ENCODE measurements at places on chromosomes 2 and 18.

DNA sequence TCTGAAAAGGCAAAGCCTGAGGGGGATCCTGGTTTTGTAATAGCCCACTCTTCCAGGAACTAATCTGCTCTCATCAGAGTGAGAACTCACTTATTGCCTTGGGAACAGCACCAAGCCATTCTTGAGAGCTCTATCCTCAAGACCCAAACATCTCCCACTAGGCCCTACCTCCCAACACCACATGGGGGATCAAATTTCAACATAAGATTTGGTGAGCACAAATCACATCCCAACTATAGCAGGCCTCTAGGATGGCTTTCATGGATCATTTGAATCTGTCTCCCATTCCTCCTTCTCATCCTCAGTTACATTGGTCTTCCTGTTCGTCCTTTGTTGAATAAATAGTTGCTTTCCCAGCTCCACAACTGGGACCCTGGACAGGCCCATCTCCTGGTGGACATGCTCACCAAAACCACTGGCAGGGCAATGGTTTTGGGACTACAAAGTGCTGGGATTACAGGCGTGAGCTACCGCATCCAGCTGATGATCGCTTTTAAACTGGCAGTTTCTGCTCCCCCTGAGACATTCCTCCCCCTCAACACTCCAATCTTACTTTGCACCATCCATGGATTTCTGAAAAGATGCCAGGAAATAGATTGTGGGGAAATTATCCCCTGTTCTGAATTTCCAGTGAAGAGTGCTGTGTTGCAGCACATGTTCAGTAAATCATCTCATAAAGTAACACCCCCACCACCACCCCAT, 42.6 kb downstream of the MCFD2 start:
- no peak for DNase-seq

DNA sequence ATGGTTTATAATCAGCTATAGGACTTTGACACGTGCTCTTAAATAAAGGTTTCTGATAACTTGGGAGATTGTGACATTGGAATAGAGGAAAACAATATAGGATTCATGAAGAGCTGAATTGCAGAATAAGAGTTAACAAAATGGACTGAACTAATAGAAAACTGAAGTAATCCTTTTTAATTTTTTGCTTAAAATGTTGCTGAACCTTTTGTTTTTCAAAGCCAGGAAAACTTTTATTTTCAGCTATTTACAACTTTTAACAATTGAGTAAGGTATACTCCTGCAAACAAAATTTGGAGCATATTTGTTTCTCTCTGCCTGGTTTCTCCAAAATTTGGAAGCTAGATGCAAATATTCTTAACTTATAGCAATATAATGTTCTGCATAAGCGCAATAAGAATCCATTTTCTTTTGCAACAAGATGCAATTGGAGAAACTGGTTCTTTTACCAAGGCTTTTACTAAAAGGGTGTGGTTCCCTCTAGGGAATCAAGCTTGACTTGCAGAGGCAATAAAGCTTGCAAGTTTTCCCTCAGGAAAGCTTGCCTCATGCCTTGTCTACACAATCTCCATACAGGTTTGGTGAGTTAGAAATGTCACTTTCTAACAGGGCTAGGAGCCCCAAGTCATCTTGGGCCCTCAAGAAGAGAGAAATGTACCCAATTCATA, 10.3 kb upstream of the PDK1 start:
- no peak for DNase-seq

DNA sequence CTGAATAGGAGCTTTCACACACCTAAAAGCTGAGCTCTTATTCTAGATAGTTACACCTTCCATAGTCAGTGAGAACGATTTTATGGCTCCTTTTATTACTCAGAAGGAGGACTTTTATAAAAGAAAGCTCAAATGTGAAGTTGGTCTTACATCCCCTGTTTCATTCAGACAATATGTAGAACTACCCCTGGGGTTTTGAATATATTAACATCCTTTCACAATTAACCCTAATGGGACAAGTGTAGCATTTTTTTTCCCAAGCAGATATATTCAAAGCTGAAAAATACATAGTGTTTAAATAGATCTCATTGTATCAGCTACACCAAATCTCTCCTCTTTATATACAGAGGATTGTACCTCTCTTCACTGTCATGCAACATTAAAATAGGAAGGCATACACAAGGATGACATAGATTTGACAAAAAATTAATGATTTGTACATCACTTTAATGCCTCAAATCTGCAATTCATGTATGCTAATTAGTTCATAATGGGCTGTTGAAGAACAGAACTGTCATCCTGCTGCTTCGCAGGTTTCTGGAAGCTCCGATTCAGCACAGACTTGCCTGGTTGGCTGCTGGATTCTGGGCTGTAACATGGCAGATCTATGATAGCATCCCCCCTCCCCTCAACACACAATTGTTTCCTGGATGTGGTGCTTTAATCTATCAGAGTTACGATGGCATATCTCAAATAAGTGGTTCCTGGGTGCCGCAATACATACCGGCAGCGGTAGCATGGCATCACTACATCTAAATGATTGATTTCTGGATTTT, 129.7 kb upstream of the PARD3B start:
- no peak for DNase-seq

GRCh38 chr2:54577035-54577434, 120.9 kb downstream of the SPTBN1 start:
- no peak for DNase-seq

GRCh38 chr2:41000906-41001305, 549.0 kb upstream of the SLC8A1 start:
- DNase-seq, result no peak

GRCh38 chr18:26956863-26957262, 91.4 kb upstream of the AQP4 start:
- no peak for DNase-seq

All from frontal cortex (tissue), 4 donors.